ENCODE measurements at places on chromosomes 16 and 17.
A peak's percentile ranks its signal among the peaks of the same experiment; 100 is the strongest.

DNA sequence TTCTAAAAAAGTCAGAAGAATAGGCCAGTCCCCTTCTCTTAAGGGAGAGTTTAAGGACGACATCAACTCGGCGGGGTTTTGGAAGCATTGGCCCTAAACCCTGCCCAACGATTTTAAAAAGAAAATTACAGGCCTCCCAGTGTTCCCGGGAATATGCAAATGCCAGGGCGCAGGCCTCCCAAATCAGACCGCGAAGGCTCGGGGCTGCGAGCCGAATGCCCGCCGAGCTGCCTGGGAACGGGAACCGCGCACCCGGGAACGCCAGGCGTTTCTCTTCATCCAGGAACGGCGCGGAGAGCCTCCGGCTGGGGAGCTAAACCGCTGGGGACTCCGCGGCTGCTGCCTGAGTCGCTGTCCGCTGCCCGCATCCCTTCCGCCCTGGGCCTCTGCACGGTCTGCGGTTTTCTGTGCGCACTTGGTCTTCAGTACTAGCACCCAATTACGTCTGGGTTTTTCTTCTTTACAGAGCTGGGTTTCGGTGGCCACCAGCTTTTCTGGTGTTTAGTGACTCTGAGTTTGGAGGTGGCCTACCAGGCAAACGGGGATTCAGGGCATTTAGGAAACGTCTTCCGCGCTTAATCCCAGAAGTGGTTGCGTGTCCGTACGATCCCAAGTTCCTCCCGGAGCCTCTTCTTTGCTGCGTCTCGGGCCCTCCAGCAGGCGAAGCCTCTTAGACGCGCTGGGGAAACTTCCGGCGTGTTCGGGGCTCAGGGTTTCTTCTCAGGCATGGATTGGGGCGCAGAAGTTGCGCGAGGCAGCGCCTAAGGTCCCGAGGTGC lies 5.7 kb downstream of the IRX5 start:
- DNase-seq: no peak

GRCh38 chr17:8154608-8155155 lies 2.5 kb upstream of the PER1 start:
- DNase-seq: no peak

GRCh38 chr16:68237243-68238028 lies 1.5 kb upstream of the ESRP2 start:
- peak; percentile 87 for DNase-seq

DNA sequence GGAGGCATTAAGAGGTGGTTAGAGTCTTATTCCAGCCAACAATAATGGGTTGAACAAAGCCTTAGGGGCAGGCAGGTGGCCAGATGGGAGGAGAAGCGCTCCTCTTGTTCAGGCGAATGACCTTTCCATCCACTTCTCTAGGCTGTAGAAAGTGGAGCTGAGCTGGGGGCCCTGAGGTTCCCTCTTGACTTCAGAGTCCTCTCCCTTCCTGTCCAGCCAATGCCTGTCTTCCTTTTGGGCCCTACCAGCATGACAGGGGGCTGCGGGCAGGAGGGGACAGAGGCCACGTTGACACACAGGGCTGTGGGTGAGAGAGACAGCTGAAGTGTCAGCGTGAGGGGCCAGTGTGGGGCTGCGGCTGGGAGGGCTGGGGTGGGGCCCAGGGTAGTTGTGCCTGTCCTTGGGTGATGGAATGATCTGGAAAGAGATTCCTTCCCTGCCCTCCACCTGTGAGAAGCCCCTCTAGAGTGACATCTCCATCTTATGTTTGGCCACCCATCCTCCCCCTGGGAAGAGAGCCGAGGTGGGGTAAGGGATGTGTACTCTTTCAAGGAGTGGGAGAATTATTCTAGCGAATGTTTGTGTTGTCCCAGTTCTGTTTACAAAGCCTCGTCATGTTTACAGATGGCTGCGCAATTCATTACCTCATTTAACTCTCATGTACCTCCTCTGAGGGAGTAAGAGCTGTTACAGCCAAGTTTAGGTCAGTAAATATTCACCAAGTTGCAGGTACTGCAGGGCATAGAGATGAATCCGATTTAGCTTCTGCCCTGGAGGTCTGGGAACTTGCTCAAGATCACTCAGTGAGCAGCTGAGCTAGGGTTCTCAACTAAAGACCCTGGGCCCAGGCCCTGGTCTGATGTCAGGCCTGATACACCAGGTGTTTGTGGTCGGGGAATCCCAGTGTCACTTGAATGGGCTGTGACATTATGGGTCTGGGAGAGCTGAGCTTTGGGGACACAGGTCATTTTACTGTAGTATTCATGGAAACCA lies 3.3 kb downstream of the ERBB2 start:
- DNase-seq: no peak

- DNase-seq: no peak
Measured at GRCh38 chr16:47978491-47979163, 177.2 kb downstream of the ABCC12 start.

GRCh38 chr16:87828907-87829621 lies 40.2 kb downstream of the SLC7A5 start:
- DNase-seq: no peak

GRCh38 chr17:38729886-38730525 lies at the start of gene CISD3:
Gene CISD3 (plus strand): TSS chr17:38730341. CDS start chr17:38730359, 18 bp downstream.
- peak; percentile 67 for DNase-seq

GRCh38 chr16:65679785-65680184 lies 557.9 kb upstream of the CDH11 start:
- no peak for DNase-seq

- DNase-seq: no peak
Measured at GRCh38 chr16:84308120-84308519, 13.4 kb downstream of the WFDC1 start.

DNA sequence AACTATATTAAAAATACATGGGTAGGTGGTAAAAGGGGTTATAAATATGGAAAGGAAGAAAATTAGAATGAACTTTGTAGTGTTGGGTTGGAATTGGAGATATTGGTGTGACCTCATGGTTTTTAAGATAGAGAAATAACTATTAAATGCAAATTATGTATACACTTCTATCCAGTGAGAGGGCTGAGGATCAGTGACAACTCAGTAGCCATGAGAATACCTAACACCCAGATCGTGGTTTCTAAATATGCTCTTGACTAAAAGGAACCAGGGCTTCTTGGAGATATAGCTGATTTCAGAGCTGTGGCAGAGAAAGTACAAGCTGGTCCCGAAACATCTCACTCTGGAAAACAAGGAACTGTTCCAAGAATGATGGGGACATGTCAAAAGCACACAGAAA lies 44.4 kb downstream of the SLC6A4 start:
- DNase-seq: no peak

- DNase-seq: no peak
Measured at GRCh38 chr17:1995321-1995892, 29.7 kb downstream of the RTN4RL1 start.

- DNase-seq: no peak
Measured at GRCh38 chr16:1900452-1900774, 17.8 kb downstream of the HS3ST6 start.

GRCh38 chr16:55207693-55208428 lies 116.1 kb upstream of the IRX6 start:
- no peak for DNase-seq

- no peak for DNase-seq
Measured at GRCh38 chr16:67284699-67285646, 5.6 kb downstream of the PLEKHG4 start.

- DNase-seq: peak; percentile 18
Measured at GRCh38 chr17:73551759-73552158, 92.5 kb downstream of the SDK2 start.

DNA sequence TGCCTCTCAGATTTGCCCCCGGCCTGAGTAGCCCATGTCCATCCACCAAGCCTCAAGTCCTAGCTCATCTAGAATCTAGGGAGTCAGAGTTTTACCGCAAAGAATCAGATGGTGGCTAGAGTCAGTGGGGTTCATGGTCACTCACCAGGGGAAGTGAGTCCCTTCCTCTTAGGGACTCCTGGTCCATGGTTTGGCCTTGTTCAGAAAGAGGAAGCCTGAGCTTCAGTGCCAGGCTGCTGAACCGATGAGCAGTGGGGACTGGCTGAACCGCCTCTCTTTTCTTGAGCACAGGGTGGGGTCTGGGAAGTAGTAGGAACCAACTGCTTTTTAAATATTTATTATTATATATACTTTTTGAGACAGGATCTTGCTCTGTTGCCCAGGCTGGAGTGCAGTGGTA lies 160.3 kb downstream of the NTN1 start:
- DNase-seq: no peak

DNA sequence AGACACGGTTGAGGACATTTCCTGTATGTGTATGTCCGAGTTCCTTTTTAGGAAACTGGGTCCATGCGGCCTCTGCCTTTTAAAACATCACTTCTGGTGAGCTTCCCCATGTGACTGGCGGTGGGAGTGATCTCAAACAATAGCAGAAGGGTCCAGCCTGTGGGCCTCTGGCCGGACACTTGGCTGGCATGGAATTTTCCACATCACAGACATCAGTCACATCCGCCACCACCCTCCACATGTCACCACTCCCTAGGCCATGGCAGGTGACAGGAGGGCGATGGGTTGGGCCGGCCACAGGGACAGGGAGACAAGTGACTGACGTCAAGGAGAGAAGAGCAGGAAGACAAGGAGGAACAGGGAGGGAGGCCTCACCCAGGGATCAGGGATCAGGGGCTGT lies 83.7 kb downstream of the DNAH17 start:
- no peak for DNase-seq

Measured in stimulated activated CD4-positive, alpha-beta T cell treated with anti-CD3 and anti-CD28 coated beads, Interleukin-15, amount 100 ng/mL, for 48 hours (primary cell).